ENCODE measurements at places on chromosomes 4 and X.

GRCh38 chrX:46837558-46838485 lies 979 bp downstream of the RP2 start:
- DNase-seq = no peak

DNA sequence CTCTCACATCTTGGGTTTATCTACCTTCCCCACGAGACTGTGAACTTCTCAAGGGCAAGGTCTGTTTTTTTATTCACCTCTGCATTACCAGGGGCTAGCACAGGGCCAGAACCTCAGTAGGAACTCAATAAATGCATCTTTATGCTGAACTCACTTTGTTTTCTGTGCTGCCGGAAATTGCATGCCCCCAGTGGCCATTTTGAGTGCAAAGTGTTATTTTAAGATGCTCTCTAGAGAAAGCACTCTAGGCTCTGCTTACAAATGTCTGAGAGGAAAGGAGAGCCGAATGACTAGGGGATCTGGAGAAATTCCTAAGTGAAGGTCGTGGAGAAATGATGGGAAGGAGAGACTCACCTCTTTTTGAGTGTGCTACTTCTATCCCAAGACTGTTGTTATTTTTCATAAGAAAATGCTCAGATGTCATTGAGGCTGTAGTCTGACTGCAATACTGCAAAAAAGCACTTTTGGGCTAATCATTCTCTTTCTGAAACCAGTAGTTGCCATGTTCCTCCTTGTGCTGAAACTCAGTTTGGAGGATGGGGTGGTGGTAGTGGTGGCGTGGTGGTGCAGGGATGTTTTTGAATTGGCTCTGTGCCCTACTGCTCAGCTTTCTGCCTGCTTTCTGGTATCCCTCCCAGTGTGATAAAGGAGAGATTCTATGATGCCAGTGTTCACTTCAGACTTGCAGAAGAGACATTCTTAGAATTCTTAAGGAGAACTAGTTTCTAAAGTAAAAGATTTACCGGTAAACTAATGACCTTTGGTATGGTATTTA lies 41.3 kb downstream of the DOCK11 start:
- DNase-seq = peak; percentile 45

DNA sequence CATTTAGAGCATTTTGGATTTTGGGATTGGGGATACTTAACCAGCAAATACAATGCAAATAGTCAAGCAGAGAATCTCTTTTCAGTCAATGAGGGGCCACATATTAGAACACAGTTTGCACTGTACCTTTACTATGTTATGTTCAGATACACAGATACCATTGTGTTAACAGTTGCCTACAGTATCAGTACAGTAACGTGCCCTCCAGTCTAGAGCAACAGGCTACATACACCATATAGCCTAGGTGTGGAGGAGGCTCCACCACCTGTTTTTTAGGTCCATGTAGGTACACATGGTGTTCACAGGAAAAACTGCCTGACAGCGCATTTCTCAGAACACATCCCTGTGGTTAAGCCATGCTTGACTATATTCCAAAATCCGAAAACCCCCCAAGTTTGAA lies 9.1 kb downstream of the GRPEL1 start:
- no peak for DNase-seq

DNA sequence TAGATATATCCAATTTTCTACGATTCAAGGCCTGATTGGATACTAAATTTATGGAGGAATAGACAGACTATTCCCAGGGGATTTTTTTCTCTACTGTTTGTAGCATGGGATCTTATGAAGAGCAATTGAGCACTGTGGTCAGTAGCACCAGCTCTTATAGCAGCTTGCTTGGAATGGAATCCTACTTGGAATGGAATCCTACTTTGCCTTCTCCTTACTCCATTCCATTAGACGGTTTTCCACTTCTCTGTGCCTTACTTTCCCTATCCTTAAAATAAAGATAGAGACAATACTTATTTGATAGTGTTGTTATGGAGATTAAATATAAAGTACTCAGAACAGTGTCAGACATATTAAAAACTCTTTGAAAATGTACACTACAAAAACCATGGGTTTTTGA lies 133.5 kb downstream of the BTC start:
- DNase-seq = no peak

- no peak for DNase-seq
Measured at GRCh38 chr4:174334628-174335027, 50.9 kb downstream of the CEP44 start.

DNA sequence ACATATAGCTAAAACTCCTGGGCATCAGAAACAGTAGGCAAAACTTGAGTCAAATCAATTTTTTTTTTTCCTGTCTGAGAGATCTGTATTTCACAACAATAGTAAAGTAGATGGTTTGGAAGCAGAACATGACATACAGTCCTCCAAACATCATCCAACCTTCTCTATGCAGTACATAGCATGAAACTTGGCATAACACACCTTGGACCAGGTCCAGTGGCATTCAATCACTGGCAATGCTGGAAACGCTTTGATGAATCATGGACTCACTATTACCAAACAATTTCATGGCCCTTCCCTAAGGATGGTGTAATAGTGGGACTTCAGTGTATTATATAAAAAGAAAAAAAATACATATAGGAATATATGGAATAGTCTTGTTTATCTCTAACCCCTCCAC lies 154.6 kb downstream of the FMR1NB start:
- DNase-seq = no peak

- DNase-seq = no peak
Measured at GRCh38 chr4:75254745-75255144, 259.5 kb downstream of the RCHY1 start.

DNA sequence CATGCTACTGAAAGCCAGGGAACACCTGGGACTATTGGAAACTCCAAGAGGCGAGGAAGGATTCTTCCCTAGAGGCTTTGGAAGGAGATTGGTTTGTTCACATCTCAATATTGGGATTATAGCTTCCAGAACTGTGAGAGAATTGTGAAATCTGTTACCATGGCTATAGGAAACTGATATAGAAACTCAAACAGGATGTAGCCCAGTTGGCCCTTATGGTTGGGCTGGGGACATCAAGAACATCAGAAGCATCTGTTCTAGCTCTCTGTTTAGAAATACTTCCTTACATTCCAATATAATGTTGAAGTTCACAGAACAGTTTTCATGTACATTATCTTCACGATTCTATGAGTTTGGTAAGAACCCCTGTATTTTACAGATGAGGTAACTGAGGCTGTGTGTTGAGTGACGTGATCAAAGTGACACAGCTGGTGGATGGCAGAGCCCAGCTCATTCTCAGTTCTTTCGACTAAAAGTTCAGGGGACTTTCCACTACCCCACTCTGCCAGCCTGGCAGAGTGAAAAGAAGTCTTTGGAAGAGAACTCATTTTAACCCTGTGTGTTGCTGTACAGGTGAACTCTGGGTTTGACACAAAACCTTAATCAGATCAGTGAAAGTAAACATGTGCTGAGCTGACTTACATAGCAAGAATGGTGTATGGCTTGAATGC lies 183.0 kb downstream of the GBA3 start:
- no peak for DNase-seq

DNA sequence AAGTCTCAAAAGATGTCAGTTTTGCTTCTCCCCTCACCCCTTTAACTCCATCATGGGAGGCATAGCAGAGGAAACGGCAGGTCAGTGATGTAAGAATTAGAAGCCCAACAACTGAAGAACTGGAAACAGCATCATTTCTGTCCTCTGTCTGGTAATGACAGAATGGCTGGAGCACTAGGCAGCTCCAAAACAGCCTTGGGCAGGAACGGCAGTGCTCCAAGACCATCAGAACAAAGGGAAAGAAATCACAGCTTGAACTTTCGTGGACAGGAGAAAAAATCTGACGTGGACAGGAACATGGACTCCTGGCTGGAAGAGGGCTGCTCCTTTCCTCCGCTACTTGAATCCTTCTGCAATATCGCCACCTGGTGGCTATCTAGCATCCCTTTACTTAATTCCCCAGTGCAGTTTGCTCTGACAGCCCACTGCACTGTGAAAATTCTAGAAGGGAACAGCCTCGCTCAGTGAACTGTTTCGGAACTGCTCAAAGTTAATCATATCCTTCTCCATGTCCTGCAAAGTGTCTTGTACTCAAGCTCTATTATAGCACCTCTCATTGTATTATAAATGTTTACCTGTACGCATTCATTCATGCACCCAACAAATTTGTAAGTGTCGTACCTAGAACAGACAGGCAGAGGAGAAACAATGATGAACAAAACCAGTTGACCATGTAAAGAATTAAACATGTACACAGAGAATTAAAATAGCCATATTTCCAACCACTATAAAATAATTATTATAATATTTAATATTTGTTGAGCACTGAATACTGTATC lies 20.4 kb downstream of the SLC25A53 start:
- peak; percentile 40 for DNase-seq

- no peak for DNase-seq
Measured at GRCh38 chrX:120299928-120300327, 11.3 kb downstream of the TMEM255A start.

- no peak for DNase-seq
Measured at GRCh38 chr4:38411981-38412536, 251.9 kb upstream of the KLF3 start.

- DNase-seq = no peak
Measured at GRCh38 chrX:63349307-63349706, 1.8 kb downstream of the SPIN4 start.

DNA sequence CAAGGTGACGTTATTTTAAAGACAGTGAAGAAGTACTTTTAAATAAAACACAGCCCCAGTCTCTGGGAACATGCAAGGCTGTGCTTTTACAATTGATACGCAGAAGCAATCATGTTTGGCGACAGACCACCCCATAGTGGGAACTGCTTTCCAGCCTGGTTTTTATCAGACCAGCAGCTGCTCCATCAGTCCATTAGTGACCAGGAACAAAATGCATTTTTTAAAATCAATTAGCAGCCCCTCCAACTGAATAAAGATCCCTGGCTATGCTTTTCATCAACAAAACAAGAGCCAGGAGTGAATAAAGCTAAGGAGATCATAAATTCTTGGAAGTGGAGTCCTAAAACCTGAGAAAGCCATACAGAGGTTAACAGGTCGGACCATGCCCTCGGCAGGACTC lies 153.0 kb upstream of the TENM3 start:
- DNase-seq = no peak

GRCh38 chrX:50877310-50877709 lies 33.2 kb upstream of the BMP15 start:
- no peak for DNase-seq

- DNase-seq = no peak
Measured at GRCh38 chr4:141065872-141066271, 67.4 kb downstream of the RNF150 start.

DNA sequence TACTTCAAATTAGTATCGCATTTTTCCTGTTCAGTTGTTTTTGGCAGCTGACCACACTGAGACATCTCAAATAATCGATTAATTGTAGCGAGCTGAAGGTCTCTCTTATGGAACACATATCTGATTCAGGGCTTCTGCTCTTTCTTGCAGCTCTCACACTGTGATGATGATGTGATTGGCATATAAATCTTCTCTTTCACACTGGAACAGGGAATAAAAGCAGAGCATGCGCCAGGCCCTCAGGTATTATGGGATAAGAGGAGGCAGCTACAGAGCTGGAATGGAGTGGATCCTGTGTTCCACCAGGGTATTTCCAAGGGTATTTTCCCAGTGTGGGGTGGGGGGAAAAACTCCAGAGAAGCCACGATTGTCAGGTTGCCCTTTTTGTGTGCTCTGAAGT lies 265.4 kb upstream of the CASK start:
- DNase-seq = no peak

GRCh38 chrX:130829526-130830515 lies 73.2 kb downstream of the ENOX2 start:
- no peak for DNase-seq

DNA sequence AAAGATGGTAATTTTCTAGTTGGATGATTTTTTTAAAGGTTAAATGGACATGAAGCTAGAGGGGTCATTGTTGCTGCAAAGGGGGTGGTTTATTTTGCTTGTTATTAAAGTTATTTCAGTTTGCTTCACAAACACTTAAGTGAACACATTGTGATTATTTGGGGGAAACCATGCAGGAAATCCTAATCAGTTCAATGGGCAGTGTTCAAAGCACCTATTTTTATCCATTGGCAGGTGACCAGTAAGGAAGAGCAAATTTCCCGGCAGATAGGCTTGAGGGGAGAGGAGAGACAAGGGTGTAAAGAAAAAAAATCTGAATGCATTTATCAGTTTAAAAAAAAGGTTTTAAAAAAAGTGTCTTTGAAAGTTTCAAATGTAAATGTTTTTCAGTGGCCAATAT lies 17.6 kb downstream of the GPR174 start:
- DNase-seq = no peak

DNA sequence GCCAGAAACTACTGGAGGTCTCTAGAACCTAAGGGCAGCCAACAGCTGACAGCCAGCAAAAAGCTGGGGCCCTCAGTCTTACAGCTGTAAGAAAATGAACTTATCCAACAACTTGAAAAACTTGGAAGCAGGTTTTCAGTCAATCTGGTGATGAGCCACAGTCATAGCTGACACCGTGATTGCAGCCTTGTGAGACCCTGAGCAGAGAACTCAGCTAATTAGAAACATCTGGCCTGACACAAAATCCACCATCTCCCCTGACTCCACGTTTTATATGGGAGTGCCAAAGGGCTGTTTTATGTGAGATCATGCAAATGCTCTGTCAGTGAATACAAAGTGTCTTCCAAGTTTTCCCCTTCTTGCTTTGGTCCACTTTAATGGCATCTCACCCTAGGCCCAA lies 198.8 kb upstream of the DCAF8L1 start:
- DNase-seq = no peak

- DNase-seq = no peak
Measured at GRCh38 chrX:84907324-84907968, 96.2 kb upstream of the APOOL start.

DNA sequence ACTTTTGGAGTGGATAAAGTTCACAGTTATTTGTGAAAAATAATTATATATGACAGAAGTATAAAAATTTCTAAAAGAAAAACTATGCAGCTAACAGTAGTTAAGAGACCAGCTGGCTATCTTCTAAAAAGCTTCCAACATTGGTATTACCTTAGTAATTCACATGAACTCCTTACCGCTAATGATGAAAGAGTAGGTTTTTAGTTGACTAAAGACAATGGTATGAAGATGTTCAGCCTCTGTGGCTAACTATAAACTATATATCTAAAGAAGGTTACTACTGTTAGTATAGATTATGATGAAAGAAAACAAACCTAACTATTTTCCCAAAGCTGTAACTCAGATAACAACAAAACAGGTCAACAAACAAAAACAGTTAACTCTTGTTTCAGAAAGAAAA lies 10.4 kb downstream of the CCNI start:
- DNase-seq = no peak

Measured in activated T-cell treated with anti-CD3 and anti-CD28 coated beads, Interleukin-2, amount 50 U/mL, for 1 hour (primary cell).